ENCODE measurements at places on chromosomes 2 and 18.

DNA sequence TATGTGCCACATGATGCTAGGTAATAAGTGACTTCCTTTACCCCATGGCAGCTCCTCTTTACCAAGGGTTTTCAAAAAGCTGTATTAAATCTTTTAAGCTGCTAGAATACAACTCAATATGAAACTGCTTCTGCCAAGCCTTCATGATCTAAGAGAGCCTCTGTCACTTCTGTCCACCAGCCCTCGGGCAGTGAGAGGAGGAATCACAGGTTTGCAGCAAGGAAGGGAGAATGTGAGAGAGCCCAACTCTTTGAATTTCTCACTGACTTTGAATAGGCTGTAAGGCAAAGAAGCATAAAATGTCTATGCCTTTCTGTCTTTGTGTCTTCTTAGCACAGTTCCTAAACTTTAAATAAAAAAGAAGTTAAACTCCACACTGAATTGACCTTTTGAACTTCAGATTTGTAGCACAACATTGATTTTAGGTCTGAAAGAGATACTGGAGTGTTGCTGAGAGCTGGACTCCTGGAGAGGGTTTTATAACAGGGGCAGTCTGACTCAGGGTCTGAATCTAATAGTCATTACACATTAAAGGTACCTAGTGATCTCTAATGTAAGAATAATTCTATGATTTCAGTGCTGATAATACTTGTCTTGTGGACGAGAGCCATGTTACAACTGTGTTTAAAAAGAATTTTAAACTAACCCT is 48.1 kb upstream of the SATB2 start:
- no peak for DNase-seq

DNA sequence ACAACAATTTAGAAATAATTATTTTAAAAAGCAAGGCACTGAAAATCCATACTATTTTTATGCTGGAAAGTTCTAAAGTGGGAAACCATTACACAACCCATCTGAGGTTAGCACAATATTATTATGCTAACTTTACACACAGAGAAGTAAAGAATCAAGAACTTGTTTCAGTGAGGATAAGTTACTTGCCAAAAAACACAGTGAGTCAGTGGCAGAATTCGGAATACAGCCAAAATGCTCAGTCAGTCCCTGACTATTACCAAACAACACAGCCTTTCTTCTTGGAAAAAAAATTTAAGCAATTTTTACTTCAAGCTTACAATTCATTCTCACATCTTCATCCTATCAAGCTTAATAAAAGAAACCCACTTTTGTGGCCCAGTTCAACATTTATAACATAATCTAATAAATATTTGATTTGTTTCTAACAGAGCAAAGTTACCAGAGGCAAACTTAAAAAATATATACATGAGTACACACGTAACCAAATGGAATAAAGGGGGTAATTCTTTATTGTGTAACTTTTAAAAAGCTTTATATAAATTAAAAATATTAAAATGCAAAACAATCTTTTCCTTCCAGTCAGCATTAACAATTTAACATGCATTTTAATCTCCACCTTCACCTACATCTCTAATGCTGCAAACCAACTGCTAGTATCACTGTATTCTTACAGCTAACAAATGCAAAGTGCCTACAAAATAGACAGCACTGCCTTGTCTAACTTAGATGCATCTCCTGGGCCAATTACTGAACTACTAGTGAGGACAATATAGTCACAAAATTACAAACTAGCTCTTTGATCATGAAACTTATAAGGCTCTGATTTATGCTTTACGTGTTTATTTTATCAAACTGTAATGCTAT is 55.2 kb downstream of the CCDC88A start:
- DNase-seq, result no peak

- DNase-seq, result peak; percentile 12
Measured at GRCh38 chr2:204842661-204843485, 297.6 kb downstream of the PARD3B start.

DNA sequence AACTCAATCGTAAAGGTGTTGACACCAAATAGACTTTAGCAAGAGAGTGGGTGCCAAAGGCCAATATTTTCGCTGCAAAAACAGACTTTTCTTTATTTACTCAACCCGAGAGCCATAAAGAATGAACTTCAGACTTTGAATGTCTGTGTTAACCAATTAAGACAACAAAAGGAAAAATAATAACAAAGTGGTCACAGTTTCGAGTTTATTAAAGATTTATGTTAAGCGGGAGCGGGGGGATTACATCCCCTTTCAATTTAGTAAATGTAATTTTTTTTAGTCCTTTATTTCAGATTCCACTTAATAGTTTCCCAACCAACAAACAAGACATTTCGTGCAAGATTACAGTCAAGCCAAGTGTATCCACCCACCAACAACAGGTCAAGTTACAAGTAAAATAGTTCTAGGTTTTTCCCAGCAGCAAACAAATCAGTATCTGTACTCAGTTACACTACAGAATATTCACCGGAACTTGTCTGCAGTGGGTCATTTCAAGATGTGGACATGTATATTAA is 9.0 kb downstream of the CDH2 start:
- no peak for DNase-seq

DNA sequence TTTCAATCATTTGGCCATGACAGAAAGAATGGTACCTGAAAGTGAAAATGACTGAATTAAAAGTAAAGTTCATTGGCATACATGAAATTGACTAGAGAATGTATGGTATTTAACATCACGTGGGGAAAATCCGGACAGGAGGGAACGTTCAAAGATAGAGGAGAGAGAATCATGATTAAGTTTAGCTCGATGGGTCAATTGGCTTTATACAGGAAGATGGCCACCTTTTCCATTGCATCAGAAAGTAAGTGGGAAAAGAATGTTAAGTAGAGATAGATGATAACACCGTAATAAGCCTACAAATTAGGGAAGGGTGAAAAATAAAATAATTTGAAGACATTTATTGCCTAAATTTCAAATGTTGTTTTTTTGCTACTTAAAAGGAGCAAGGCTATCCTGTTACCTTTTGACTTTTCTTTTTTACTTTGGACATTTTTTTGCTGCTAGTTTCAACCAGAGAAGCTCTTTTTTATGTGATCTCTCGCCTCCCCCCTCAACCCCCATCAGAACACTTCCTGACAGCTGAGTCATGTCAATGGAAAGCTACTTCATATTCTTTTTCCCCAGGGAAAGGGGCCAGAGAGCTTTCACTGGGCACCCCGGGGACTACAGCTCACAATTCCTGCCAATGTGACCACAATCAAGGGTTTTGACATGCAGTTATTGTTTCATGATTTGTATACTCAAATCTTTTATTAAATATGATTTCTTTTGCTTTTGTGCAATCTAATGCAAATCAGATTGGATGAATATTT is 767 bp upstream of the CCDC102B start:
- DNase-seq, result no peak

DNA sequence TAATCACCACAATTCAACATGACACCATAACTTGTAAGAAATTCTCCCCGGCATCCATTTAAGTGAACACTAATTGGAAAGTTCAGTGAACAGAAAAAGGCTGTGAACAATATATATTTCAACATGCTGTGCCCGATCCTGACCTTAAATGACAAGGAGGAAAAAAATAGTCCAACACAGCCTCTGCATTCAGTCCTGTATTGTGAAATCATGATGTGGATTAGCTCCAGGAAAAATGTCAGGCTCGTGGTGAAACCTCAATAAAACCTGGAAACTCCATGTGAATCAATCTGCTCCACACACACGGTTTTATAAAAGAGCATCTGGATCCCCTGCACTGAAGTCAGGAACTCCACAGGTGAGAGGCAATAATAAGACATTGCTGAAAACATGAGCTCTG is 145.4 kb upstream of the SPOPL start:
- DNase-seq, result no peak

GRCh38 chr2:58447586-58447985 is 206.5 kb upstream of the FANCL start:
- no peak for DNase-seq

GRCh38 chr2:213161759-213162515 is 10.5 kb upstream of the IKZF2 start:
- DNase-seq, result no peak

DNA sequence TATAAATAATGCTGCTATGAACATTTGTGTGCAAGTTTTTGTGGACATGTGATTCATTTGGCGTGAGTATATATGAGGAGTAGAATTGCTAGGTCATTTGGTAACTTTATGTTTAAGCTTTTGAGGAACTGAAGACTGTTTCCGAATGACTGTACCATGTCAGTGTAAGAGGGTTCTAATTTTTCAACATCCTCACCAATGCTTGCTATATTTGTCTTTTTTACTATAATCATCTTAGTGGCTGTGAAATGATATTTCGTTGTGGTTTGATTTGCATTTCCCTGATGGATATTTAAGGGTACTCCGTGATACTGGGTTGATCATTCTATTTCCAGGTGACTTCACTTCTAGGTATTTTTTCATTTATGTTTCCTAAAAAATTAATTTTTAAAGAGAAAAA is 241.1 kb downstream of the BCL2 start:
- DNase-seq, result no peak

DNA sequence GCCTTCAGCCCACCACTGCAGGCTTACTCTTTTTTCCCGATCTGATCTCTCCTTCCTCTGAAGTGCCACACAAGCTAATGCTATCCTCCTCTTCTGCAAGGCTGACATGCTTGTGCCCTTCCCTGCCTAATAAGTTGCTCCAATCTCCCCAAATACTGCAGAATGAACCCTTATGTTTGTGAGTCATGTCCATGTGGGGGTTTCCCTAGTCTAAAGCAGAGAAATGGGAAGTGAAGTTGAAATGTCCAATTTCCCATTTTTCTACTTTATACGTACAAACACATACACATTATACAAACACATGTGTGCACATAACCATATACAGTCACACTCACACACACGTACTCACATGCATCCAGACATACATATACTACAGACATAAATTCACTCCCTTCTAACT is 288.1 kb upstream of the CELF4 start:
- DNase-seq, result no peak

DNA sequence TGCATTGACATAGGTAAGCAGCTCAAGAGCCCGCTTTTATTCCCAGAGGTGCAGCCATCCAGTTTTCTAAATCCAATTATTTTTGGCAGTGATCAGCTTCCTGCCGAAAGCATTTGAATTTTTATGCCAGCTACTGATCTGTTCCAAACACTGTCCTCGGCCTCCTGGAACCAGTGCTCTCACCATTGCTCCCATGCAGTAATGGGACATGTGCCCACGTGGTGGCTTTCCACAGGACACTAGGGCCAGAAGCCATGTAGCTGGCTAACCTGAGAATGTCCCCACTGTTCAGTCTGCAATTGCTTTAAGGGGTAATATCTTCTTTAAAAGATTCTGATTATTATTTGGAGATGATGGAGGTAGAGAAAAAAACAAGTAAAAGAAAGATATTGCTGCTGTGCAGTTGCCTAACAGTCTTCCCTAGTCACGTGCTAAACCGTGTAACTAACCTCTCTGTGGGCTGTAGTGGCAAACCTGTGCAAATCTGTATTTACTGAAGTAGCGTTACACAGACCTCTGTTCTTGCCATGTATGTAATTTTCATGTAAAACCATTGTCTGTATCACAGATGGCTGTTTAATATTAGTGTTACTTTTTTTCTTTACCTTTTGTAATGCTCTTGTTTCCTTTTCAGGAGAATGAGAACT is 13.0 kb downstream of the GRHL1 start:
- no peak for DNase-seq

GRCh38 chr2:85911814-85912692 is 23.3 kb upstream of the ST3GAL5 start:
- DNase-seq, result no peak

DNA sequence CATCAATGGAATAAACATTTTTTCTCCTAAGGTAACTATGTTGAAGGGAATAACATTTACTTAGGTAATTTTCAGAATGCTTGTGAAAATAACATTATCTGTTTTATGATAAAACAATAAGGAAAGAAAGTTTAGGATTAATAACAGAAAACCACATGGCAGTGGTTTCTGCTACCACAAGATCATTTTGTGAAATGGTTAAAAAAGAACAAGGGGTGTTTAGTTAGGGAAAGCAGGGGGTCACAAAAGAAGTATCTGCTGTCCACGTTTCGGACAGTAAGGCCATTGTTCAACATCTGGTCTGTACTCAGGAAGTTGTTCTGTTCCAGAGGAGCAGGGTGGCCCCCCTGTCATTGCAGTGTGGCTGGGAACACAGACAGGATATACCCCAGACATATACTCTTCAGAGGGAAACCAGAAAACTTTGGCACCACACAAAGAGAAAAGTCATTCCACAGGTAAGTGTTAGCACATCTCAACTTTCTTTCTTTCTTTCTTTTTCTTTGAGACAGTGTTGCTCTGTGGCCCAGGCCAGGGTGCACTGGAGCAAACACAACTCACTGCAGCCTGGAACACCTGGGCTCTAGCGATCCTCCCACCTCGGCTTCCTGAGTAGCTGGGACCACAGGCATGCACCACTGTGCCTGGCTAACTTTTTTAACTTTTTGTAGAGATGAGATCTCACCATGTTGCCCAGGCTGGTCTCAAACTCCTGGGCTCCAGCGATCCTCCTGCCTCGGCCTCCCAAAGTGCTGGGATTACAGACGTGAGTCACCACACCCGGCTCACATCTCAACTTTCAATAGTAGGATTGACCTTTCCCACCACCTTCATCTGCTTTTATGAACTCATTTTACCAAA is 14.8 kb upstream of the ARL5A start:
- DNase-seq, result no peak

GRCh38 chr2:121911036-121911435 is 155.6 kb downstream of the TSN start:
- no peak for DNase-seq

DNA sequence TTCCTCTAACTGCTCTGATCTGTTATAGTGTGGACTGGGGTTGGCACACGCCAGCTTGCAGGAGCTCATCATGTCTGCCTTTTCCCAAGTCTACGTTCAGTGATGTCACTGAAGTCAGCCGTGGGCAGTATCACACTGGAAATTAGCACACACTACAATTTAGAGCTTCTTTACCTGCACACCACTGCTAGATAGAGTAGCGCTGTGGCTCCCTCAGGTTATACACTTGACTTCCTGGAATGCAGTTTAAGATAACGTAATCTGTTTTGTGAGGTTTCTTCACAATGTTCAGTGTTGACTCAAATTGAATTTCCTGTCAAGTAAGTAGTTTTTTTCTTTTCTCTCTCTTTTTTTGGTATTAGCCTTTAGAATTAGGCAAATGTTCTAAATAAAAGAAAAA is 487.2 kb downstream of the DCDC2C start:
- no peak for DNase-seq

- DNase-seq, result no peak
Measured at GRCh38 chr2:239712755-239713154, 311.9 kb upstream of the HDAC4 start.

- DNase-seq, result no peak
Measured at GRCh38 chr2:165645930-165646831, 147.9 kb downstream of the GALNT3 start.

GRCh38 chr2:26034637-26034992 is 731 bp downstream of the RAB10 start:
- peak; percentile 30 for DNase-seq

DNA sequence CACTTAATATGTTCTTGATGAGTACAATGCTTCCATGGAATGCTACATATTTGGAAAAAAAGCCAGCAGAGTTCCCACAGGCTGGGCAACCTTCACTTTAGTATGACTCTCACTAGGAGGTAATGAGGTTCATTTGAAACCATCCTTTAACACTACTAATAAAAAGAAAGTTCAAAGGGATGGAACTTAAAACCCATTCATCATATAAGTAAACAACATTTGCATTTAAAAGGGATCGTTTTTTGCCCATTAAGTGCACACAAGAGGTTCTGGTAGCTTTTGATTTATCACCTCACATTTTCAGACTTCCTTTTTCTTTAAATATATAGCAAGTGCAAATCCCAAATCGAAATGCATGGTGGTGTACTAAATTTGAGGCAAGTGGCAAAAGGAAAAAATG is 270.8 kb upstream of the DCC start:
- no peak for DNase-seq
